ENCODE measurements at places on chromosomes 16 and 17.

GRCh38 chr16:82082543-82083244, 47.6 kb downstream of the HSD17B2 start:
- no peak for DNase-seq

- DNase-seq: no peak
Observed at GRCh38 chr16:5428932-5429331, 331.3 kb upstream of the EEF2KMT start.

DNA sequence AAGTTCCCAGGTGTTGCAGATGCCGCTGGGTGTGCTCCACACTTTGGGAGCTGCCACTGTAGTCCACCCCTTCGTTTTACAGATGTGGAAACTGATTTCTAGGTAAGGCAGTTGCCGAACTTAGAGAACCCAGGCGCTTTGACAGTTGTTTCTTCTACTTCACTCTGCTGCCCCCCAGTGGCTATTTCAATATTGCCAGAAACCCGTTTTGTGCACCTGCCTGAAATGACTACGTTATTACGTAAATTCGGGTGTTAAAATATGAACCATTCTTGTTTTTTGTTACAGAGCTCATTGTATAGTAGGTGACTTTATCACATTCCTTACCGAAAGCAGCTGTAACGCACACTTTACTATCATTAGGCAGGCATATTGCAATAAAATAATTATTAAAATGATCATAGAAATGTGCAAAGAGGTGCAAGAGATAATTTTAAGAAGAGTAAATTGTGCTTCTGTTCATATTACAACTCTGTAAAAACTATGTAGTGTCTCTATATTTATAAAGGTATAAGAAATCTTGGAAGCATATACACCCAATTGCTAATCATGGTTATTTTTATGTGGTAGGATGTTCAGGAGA, 44.9 kb downstream of the OTOA start:
- peak; percentile 79 for DNase-seq

GRCh38 chr17:18267366-18267765, 6.9 kb downstream of the MIEF2 start:
- DNase-seq: no peak

- no peak for DNase-seq
Observed at GRCh38 chr16:59213952-59214351, 479.8 kb upstream of the GOT2 start.

DNA sequence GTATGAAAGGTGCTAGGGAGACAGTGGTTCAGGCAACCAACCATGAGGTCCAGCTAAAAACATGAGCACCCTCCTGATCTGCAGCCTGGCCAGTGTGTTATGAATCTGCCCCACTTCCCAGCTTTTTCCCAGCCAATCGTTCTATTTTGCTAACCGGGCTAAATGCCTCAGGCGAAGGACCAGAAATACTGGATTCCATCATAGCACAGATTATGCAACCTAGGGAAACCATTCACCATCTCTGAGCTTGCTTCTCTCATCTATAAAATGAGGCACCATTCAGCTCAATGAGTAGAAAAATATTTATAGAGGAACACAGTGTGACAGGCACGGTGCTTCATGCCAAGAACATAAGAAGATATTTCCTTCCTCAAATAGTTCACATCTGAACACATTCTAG, 45.2 kb upstream of the NUDT7 start:
- no peak for DNase-seq

- no peak for DNase-seq
Observed at GRCh38 chr17:37100231-37100630, 151.5 kb downstream of the AATF start.

DNA sequence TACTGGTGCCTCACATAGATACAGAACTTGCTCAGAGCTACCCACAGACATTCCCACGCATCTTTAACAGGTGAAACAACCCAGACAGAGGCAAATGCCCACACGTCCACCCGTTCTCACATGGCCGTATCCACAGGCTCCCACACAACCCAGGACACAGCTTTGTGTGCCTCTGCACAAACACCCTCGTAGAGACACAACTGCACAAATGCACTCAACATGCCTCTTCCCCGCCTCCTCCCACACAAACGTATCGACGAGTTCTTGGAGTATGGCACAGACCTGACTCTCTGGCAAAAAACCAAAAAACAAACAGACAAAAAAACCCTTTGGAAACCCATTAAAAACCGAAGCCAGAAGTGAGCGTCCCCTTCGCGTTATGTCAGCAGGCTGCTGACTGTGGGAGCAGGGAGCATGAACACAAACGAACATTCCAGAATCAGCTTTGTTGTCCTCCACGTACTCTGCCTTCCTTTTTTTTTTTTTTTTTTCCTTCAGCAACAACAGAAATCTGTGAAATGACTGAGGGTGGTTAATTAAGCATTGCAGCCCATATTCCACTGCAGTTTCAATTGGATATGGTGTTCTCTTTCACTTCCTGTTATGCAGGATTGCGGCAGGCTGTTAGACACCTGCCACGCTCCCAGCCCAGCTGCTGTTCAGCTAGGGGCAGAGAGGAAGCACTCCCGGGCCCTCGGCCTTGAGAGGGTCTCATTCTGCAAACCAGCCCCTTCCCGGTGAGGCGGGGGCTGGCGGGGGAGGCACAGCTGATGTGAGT, 313.7 kb downstream of the MAF start:
- peak; percentile 73 for DNase-seq

GRCh38 chr16:31250782-31251384, 8.9 kb upstream of the ITGAM start:
- no peak for DNase-seq

- no peak for DNase-seq
Observed at GRCh38 chr16:69610356-69610755, 44.6 kb downstream of the NFAT5 start.

- no peak for DNase-seq
Observed at GRCh38 chr16:84937196-84938005, 73.9 kb downstream of the ZDHHC7 start.

DNA sequence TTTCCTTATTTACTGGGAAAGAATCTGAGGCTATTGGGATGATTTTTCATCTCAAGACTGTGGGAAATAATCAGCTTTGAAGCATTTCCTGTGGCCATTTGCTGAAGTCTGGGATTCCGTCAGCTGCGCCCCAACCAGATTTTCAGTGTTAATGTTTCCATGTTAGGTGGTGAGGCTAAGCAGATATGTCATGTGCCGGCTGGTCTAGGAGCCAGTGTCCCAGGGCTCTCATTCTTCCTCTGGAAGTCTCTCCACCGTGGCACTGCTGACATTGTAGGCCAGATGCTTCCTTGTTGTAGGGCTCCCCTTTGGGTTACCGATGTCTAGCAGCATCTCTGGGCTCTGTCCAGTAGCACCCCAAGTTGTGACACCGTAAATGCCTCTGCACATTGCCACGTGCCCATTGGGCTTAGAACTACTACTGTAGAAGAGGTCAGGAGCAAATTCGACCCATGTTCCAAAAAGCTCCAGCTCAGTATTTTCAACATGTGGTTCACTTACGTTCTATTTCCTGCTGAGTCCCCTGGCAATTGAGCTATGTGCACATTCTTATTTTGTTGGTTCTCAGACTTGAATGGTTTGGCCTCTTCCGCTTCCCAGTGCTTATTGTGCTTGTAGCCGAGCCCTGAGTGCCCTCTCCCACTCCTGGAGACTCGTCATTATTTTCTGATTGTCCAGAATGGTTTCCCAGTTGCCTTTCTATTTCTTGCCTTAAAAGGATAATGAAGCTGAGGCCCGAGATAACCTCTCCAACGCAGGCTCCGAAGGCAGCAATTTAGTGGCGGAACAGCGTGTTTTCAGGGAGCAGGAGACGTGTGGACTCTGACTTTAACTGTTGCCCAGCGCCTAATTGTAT, 82.2 kb downstream of the SPECC1 start:
- DNase-seq: no peak

GRCh38 chr17:35184274-35184673, 9.9 kb downstream of the SLC35G3 start:
- DNase-seq: no peak

- no peak for DNase-seq
Observed at GRCh38 chr16:57500578-57501111, 14.4 kb upstream of the DOK4 start.

GRCh38 chr16:28977703-28978662, 3.4 kb downstream of the SPNS1 start:
- no peak for DNase-seq

DNA sequence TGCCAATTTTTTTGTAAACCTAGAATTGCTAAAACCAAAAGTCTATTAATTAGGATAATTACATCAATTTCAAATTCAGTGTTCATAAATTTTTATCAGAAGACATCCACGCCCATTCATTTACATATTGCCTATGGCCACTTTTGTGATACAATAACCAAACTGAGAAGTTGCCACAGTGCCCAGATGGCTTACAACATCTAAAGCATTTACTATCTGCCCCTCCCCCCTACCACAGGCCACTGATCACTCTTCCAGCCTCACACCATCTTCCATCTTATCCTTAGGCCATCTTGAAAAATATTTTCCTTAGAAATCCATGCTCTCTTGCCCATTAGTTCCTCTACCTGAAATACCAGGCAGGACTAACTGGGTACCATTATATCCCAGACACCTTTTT, 6.3 kb upstream of the PRKAR1A start:
- no peak for DNase-seq

DNA sequence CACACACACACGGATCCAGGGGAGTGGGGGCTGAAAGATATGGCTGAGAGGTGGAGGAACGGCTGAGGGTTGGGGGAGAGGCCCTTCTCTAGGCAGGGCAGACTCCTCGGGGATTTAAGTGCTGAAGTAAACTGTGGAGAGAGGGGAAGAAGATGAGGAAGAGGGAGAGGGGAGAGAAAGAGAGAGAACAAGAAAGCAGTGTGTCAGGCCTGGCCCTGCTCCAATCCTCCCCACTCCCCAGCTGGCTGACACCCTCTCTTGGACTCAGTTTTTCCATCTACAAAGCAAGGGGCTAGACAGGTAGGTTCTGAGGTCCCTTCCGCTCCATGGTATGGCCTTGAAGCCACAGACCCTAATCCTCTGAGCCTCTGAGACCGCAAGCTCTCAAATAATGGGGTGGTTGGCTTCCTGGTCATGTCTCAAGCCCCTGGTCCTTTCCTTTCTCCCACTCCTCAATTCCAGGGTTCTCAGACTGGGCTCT, 2.0 kb downstream of the VAMP2 start:
- peak; percentile 64 for DNase-seq

- no peak for DNase-seq
Observed at GRCh38 chr17:77737442-77738265, 220.8 kb upstream of the TNRC6C start.

- DNase-seq: peak; percentile 59
Observed at GRCh38 chr16:48608871-48609651, 919 bp downstream of the N4BP1 start.

DNA sequence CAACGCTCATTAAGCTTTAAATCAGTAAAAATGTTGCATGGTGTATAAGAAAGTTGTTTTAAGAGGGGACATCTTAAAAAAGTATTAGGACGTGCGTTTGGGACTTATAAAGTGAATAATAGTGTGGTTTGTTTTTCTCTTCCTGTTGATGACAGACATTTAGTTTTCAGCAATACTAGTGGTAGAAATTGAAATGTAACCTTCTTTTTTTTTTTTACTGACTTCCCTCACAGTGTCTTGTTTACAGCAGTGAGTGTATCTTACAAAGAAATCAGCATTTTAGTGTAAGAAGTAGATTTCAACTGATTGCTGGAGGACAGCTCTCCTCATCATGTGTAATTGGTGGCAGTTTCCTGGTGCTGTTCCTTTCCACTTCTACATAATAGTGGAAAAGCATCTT, 39.6 kb downstream of the CYLD start:
- DNase-seq: no peak

- no peak for DNase-seq
Observed at GRCh38 chr17:11122908-11123307, 118.1 kb upstream of the SHISA6 start.

DNA sequence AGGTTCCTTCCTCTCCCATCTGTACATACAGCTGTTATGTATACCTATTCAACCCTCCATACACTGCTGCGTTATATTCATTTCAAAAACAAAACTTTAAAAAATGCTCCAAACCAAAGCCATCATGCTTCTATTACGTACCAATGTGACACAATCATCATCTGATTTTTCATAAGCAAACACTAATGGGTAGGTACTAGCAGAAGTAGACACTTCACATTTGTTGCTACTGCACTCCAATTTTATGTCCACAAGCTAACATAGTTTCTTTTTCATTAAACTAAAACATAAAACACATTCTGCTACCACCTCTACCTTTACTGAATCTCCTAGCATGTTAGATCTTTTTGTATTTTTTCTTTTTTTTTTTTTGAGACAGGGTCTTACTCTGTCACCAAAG, 57.5 kb downstream of the PARN start:
- no peak for DNase-seq

GRCh38 chr17:969811-970355, 9.7 kb downstream of the NXN start:
- DNase-seq: no peak

- peak; percentile 4 for DNase-seq
Observed at GRCh38 chr17:79616801-79617200, 6.0 kb upstream of the RBFOX3 start.

DNA sequence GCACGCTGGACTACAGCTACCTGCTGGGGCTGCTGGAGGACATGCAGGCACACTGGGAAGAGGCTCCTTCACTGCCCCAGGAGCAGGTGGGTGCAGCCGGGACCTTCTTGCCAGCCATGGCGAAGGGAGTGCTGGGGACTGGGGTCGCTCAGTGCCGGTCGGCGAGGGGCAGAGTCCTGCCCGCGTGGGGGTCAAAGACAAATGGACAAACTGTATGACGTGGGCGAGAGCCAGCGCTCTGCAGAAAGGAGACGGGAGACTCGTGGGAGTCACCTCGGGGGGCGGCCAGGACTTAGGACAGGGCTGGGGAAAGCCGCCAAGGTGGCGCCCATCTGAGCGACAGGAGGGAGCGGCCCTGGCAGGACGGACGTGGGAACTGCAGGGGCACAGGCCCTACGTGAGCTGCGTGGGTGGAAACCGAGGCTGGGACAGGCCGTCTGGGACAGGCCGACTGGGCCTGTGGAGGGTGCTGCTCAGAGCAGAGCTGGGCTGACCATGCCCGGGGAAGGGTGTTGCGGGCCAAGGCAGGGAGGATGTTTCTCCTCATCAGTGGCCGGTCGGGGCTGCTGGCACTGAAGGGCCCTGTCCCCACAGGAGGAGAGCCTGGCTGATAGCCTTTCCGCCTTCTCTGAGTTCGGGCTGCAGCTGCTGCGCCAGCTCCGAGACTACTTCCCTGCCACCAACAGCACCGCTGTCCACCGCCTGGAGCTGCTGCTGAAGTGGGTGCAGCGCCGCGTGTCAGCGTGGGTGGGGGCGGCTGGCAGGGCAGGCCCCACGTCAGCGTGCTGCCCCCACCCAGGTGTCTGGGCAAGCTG, 8.0 kb downstream of the TSR3 start:
- no peak for DNase-seq

Data from aorta (tissue), 5 donors.